GM19239 (cell line): ENCODE measurements at places on chromosomes 2 and 18.

DNA sequence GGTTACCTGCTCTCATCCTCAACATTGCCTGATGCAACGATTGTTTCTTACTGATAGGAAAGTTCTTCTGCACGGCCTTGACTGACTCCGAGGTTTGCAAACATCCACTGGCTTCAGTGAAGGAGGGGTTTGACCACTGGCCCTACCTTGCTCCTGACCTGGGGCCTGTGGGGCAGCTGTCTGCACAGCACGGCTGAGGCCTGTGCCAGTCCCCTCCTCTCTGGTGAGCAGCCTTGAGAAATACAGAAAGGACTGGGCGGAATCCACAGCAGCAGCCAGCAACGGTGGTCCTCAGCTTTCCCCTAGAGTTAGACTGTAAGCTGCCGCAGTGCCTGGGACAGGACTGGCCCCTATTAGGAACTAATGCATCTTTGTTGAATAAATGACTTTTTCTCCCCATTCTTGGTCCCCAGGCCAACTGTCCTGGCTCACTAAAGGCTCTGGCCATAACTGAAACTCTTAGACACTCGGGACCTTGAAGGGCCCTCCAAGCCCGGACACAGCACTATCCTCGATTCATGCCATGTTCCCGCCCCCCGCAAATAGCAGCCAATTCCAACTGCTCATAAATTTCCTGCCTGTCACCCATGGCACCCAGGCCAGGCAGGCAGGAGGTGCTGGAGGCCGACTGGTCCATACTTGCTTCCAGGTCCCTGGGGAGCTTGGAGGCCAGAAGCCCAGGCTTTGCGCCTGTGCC, 26.7 kb downstream of the ATOH8 start:
- DNase-seq: no peak

- DNase-seq: no peak
These were observed 168.6 kb downstream of the PRKCE start for GRCh38 chr2:45820048-45820447.

GRCh38 chr2:33577084-33577483, 22.0 kb downstream of the FAM98A start:
- DNase-seq: no peak

GRCh38 chr2:178380763-178381162, 70.2 kb downstream of the PRKRA start:
- no peak for DNase-seq

- no peak for DNase-seq
These were observed 31.3 kb downstream of the MAL start for GRCh38 chr2:95056461-95057459.

DNA sequence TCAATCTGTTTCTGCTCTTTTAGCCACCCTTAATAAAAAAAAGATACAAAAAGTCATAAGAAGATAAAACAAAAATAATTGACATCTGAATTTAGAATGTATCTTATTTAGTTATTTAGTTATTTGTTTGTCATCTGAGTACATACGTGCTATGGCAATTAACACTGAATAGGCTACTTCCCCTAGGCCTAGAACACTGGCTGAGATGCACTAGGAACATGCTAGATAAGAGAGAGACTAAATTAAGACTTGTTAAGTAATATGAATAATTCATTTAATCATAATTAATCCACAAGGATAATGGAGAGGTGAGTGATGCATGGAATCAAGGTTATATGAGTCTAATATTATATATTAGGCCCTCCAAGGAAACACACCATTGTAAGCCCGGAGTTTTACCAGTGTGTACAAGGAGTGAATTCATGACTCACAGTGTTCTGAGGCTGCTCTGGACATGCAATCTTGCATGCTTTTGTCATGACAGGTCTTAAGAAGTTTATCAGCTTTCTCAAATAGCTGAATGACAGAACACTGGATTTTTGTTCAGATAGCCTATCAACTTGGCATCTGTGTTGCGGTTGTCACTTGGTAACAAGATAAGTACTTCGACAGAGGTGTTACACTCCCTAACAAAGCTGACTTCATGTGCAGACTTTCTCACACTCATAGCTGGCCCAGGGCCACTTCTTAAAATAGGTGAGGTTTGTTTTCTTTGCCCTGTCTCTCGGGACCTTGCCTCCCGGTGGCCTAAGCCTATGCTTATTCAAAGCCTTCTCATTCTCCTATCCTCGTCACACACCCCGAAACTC, 5.0 kb upstream of the SERPINB2 start:
- DNase-seq: no peak

DNA sequence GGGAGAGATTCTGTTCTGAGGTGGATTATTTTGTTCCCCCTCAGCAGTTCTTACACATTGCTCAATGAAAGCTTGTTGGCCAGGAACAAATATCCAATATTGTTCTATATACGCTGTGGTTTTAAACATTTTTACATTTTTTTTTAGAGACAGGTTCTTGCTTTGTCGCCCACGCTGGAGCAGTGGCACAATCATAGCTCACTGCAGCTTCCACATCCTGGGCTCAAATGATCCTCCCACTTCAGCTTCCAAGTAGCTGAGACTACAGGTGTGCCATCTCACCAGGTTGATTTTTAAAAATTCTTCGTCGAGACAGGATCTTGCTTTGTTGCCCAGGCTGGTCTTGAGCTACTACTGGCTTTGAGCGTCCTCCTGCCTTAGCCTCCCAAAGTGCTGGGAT, 58.9 kb upstream of the KIF5C start:
- DNase-seq: no peak

GRCh38 chr18:7332452-7332851, 101.6 kb downstream of the LRRC30 start:
- DNase-seq: no peak

DNA sequence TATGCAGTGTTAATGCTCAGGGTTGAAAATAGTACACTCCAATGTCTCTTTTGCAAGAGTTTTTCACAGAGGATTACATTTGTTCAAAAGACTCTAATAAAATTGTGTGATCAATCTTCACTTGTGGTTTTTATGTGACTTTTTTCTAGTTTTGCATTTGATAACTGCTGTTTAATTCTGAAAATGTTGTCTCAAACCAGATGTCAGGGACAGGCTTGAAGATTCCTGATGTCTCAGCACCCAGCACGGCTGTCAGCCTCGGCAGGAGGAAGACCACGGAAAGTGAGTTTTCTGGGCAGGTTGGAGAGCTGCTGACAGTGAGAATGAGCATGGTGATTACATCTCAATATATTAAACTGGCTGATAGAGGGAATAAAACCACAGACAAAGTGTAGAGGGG, 9.1 kb downstream of the SOX11 start:
- no peak for DNase-seq

GRCh38 chr2:159898441-159898840, 100.4 kb upstream of the CD302 start:
- no peak for DNase-seq

DNA sequence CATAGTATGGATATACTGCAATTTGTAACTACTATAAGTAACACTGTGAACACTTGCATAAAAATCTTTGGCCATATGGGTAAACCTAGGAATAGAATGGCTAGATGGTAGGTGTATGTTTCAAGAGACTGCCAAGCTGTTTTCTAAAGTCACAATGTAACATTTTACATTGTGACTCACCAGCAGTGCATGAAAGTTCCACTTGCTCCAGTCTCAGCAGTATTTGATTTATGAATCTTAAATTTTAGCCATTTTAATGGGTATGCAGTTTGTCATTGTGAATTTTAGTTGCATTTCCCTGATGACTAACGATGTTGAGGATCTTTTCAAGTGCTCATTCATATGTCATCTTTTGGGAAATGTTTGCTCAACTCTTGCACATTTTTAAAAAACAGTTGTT, 86.1 kb downstream of the FARSB start:
- no peak for DNase-seq

GRCh38 chr2:6637330-6637729, 228.4 kb downstream of the CMPK2 start:
- DNase-seq: no peak
